ENCODE measurements at places on chromosomes 3 and 15. TPM values are rescaled to one million over a fixed set of nuclear protein-coding genes. Genes with fewer than 3 reads are reported as not detected.

DNA sequence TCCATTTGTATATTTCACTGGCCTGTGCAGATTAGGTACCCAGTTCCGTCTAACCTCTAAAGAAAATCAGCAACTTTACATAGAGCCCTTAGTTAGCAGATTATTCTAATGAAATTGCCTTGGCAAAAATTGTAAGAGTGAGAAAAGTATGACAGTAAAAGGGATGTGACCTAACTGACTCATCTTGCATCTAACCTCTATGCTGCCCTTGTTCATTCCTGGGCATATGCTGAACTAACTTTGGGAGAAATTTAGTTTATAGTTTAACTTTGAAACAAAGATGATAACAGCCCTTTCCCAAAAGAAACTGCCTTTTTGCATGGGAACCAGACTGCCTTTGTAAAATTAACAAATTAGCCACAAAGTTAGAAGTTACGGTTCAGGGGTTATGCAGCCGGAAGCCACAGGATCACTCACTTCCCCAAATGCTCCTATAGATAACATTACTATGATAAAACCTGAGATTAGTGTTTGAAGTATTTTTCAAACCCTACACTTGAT is 839.8 kb upstream of the ALCAM start:
- no peak for DNase-seq

DNA sequence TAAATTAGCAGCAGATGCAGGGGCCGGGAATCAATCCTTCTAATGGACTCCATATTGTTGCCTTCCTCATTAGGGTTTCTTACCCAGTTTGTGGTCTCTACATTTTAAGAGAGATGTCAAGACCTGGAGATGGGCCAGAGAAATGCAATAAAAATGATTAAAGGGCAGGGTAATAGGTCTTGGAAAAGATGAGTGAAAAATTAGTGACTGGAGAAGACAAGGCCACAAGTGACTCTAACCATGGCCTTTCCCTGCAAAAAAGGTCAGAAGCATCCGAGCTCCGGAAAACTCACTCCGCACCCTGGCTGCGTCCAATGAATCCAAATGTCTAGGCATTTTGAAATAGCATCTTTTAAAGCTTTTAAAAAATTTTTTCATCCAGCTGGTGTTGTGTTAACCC is 152.8 kb downstream of the ARRDC4 start:
- DNase-seq, result no peak

DNA sequence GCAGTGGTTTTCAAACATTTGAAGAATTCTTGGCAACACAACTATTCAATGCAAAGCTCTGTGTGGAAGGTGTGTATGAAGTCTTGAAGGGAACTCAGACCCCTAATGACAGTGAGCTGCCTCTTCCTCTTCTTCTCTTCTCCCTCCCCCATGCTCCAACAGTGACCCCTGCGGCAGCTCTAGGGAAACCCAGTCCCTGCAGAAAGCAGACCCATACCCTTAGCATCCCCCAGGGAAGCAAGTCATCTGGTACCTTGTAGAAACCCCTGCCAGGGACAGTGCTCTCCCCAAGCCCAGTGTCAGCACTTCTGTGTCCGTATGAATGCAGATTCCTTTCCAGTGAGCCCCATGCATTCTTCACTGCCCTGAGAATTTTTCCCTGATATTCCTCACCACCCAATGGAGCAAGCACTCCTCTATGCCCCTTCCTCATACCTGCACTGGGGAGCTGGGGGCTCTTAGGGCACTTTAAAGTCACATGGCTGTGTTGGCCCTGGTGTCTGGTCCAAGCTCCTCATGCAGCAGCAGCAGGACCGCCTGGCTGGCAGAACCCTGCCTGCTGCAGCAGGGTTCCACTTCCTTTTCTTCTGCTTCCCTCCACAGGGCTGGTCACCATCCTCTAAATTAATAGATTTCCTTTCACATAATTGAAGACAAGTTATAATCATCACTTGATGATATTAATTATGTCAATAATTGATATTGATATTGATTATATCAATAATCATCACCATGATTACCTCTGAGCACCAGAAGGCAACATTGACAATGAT is 442.5 kb downstream of the EPHB1 start:
- DNase-seq, result no peak

DNA sequence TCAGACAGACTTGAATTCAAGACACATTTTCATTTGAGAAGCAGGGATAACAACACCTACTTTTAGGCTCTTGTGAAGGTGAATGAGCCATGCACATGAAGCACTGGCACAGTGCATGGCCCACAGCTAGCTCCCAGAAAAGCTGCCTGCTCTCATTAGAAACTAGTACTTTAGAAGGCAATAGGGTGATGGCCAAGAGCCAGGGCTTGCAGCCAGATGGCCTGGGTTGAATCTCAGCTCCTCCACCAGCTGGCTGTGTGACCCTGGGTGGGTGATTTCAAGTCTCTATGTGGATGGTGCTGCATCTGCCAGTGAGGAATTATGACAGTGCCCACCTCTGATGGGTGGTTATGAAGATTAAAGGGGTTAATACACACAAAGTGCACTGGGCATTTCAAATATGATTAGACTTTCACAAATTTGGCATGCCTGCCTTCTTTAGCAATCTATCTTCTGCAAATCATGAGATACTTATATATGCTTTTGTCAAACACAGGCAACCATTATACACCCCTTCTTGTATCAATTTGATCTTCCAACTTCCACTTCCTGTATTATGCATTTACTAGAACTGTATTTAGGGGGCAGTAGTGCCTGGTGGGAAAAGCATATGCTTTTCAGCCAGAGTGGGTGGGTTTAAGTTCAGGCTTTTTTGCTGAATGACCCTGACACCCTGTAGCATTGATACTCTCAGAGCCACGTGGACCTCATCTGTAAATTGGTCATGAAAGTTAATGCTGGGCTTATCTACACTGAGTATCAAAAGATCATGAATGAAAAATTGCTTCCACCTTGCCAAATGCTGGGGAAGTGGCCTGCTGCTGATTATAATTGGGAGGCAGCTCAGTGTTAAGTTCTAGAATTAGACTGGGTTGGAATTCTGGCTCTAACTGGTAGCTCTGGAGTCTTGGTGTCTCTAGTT is 34.7 kb upstream of the RBP1 start:
- DNase-seq, result no peak

- no peak for DNase-seq
Observed at GRCh38 chr15:29756358-29757267, 65.7 kb downstream of the TJP1 start.

GRCh38 chr3:122577409-122578031 is at the start of gene PARP15:
Gene PARP15, plus strand, starts transcription at chr3:122577650. Its CDS starts 18 bp downstream, at chr3:122577668.
- peak; percentile 27 for DNase-seq

DNA sequence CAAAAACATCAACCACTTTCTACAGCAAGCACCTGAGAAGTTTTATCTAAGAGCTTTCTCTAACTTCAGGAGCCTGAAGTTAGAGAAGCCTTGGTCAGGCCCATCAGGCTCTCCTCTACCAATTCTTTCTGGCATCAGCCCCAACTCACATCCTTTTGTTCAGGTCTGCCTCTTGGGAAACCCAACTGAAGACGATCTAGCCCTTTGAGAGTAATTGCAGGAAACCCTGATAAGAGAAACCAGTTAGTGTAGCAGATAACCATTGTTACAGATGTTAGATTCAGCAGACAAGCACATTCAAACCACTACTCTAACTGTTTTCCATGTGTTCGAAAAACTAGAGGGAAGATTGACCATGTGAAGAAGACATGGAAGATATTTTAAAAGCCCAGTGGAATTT is 27.0 kb upstream of the DYNC1LI1 start:
- no peak for DNase-seq

The ZNF710 gene
- total RNA-seq, result 26.2 TPM

The SLC24A5 gene
- not detected for total RNA-seq

The SMCO1 gene
- total RNA-seq, result not detected
